ENCODE measurements at places on chromosomes 5 and 9.
A peak's percentile ranks its signal among the peaks of the same experiment; 100 is the strongest.

DNA sequence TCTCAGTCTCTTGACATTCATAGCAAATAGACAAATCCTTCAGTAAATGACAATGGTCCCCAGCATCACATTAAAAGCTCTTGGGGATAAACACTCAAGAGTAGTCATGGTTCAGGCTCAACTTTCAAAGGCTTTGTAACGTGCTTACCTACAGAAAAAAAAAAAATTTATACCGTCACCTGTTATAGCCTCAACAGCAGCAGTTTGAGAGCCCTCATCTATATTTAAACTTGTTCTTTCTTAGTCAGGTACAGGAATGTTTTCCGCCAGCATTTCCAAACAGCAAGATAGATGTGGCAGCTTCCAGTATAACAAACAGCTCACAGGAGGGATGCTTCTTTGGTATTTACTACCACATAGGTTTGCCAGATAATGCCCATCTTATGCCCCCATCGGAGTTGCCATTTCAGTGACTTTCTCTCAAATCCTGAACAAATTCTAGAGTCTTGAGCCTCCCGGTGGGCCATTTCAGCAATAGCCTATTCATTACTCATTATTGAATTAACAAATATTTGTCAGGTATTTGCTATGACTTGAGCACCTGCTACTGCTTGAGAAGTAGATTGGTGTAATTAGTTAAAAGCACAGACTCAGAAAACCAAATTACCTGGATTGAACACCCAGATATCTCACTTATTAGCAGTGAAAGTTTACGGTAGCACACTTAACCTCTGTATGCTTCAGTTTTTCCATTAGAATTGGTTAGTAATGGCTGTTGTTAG, 470.0 kb downstream of the EBF1 start:
- no peak for DNase-seq

- DNase-seq, result peak; percentile 27
Measured at GRCh38 chr5:91311697-91312501, 71.2 kb downstream of the ARRDC3 start.

GRCh38 chr5:178580271-178580955, 9.8 kb downstream of the COL23A1 start:
- DNase-seq, result no peak

DNA sequence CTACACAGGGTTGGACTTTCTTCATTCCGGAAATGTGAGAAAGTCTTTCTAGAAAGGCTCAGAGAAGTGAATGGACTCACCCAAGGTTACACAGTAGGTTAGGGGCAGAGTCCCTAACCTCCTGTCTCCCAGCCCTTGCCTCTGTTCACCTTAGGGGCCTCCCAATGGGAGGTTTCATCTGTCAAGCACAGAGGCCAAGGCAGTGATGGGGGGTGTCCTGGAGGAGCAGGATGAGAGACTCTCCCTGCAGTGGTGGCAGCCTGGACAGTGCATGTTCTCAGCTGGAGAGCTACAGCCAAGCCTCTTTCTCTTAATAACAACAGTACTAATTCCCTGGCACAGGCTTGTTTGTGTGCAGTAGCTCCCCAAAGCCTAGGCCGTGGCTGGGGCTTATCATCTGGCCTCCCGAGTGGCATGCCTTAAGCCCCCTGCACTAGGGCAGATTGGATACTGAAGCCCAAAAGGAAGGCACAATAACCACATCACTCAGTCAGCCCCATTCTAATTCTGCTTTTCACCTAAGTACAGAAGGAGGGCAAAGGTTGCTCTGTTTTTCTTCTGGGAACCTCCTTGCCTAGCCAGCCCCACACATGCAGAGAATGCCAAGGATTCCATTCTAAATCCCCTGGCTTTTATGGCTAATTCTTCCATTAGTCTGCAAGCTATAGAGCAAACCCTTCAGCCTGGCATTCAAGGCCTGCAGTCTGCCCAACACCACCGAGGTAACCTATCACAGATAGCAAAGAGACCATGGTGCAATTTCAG, 50.2 kb upstream of the XPA start:
- no peak for DNase-seq

- DNase-seq, result no peak
Measured at GRCh38 chr9:126428534-126429175, 102.0 kb downstream of the MVB12B start.

GRCh38 chr9:109792951-109793546, 13.1 kb downstream of the PALM2AKAP2 start:
- no peak for DNase-seq

DNA sequence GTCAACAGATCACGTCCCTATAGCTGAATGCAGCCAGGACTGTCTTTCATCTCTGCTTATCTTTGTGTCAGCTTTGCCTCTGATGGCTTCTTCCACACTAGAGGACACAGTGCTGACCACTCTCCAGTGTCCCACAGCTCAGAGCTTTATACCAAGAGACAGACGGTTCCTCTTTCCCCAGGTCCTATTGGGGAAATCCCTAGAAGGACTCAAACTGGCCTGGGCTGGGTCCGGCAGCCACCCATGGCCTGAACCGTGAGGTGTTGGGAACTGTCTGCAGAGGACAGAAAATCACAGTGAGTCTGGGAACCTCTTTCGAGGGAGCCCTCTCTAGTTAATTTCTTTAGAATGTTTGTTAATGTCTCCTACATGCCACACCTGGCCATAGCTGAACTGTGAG, 68.3 kb upstream of the SHB start:
- DNase-seq, result no peak

DNA sequence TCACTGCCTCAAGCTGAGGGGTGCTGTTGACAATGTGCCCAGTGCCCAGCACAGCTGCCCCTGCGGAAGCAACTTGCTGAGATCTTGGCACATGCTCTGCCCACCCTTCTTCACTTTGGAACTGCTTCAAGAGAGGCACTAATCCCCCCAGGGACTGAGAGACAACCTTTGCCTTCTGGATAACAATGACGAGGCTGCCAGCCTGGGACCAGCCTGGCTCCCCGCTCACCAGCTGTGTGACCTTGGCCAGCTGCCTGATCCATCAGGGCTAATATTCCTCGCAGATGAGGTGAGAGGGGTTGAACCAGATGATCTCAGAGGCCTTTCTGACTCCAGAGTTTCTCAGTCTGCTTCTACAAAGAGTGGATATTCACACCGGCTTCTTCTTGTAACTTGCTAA, 81.0 kb downstream of the SHB start:
- DNase-seq, result no peak

DNA sequence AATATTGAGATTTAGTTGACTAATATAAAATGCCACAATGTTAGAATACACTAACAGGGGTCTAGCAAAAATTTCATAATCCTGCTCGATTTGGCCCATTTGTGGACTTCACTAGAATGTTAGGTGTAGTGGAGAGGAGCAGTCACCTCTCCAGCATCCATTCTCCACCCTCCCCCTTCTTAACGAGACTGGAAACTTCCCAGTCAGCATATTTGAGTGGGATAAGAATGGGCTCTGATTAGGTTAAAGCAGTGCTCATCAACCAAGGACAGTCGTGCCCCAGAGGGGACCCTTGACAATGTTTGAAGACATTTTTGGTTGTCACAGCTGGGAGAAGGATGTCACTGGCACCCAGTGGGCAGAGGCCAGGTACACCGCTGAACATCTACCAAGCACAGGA, 46.7 kb downstream of the FANCC start:
- no peak for DNase-seq

DNA sequence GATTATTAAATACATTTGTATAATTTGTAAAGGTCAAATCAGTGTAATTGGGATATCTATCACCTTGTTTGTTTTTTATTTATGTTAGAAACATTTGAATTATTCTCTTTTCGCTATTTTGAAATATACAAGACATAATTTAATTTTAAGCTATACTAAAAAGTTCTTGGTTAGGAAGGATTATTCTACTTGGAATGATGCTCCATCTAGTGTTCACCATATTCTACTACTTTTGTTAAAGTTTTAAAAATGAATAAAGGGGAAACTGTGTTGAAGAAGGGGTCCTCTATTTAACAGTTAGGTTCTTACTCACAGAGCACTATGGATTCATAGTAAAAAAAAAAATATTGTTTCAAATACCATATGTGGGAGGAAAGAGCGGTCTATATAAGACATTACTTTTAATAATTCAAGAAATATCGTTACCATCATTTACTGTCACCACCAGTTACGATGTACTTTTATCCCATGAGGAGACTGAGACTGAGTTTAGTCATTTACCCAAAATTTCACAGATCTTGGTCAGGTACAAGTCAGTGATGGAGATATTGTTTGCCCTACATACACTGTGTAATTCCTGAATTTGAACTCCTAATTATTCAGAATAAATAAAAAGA, 6.3 kb upstream of the STOM start:
- peak; percentile 29 for DNase-seq

DNA sequence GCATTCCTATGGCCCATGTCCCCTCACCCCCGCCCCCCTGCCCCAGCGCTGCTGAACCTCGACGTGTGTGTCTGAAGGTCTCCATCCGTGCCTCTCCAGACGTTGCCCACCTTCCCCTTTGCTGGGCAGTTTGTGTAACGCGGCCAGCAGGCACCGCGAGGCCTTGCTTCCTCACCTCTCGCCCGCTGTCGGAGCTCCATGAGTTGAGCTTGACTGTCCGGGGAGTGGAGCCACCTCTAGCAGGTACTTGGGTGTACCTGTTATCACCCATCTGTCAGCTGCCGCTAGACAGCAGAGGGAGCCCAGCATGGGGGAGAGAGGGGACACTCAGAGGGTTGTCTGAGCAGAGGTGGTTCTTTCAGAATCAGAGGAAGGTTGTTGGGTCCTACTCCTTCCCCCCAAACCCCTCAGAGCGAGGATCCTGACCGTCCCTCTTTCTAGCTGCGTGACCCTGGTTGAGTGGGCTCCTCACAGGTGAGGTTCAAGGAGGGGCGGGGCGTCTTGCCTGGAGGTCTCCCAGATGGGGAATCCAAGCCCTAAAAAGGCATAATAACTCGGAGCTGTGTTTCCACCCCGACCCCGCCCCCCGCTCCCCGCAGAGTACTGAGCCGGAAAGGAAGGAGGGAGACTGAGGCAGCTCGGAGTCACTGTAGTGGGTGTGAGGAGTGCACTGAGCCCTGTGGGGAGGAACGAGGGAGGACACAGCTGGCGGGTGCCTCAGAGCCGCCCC, 184.7 kb downstream of the C9orf50 start:
- DNase-seq, result no peak

DNA sequence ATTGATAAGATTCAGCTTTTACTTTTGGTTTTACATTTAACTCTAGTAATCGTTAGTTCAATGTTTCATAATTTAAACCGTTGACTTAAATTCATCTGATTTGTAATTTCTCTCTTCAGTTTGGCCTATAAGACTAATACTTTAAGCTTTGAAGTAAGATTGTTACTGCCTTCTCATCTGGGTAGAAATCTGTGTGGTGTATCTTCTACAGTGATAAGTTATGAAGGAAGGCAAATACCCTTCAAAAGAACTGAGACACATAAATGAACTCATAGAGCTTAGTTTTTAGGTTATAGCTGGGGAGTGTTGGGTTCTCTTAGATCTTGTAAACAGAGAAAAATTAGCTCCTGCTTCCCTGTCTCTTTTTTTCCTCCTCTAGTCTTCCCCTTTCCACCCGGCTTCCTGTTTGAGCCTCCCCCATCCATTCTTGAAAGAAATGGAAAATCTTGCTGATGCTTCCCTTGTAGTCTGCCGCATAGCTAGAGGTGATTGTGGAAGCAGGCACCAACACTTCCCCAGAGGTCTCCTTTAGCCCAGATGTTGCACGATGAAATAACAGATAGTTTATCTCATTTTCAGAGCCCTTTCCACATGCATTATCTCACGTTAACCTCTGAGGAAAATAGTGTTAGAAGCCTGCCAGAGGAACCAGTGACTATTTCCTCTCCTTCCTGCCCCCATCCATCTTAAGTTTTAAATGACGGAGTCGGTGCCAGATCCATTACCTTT, 2.0 kb upstream of the F2RL2 start:
- DNase-seq, result no peak

- no peak for DNase-seq
Measured at GRCh38 chr5:13510616-13511015, 433.9 kb downstream of the DNAH5 start.

GRCh38 chr9:78919701-78920100, 622.8 kb downstream of the PSAT1 start:
- no peak for DNase-seq

All from SK-N-SH (cell line).